Stimulated activated CD4-positive, alpha-beta T cell treated with anti-CD3 and anti-CD28 coated beads, Interleukin-15, amount 100 ng/mL, for 24 hours (primary cell): ENCODE measurements at places on chromosomes 1 and 21.

- DNase-seq, result no peak
These were observed 71.4 kb upstream of the ESRRG start for GRCh38 chr1:216794586-216794985.

DNA sequence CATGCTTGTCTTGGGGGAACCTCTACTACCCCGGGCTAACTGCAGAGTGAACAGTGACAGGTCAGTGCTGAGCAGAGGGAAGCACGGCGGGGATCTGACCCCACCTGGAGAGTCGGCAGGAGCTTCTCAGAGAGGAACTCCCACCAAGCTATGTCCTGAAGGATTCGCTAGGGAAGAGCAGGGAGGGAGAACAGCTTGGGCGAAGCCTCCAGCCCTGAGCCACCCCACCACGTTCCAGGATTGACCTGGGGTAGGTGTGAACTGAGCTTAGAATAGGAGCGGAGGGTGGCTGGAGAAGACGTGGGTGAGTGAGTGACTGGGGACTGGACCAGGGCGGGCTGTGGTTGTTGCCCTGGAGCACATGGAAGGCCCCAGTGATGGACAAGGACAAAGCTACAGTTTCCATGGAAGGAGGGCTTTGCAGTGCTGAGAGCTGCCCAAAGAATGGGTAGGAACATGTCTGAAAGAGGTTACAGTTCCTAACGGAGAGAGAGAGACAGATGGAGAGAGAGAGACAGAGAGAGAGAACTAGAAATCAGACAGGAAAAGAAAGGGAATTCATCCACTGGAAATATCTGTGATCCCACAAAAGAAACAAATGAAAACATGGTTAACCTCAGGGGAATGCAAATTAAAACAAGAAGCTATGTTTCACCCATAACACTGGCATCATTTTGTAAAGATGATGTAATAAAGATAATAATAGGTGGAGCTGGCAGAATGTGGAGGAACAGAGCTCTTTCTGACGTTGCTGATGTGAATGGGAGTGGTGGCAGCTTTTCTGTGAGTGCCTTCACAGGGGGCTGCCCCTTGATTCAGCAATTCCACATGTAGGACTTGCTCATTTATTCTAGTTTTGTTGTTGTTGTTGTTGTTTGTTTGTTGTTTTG, 17.2 kb downstream of the BSND start:
- DNase-seq, result no peak

GRCh38 chr1:192869308-192869940, 60.6 kb downstream of the RGS2 start:
- DNase-seq, result no peak

DNA sequence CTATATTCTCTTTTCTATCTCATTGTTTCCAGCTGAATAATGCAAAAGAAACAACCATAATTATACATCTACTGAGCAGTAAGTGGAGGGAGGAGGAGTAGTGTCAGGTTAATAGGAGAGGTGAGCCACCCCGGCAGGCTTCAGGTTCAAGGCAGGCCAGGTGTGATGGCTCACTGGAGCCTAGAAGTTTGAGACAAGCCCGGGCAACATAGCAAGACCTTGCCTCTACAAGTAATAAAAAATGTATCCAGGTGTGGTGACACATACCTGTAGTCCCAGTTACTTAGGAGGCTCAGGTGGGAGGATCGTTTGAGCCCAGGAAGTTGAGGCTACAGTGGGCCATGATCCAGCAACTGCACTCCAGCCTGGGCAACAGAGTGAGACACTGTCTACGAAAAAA, 1.9 kb upstream of the DIP2A start:
- DNase-seq, result no peak

- DNase-seq, result no peak
These were observed 1.7 kb downstream of the MCL1 start for GRCh38 chr1:150577557-150578271.

DNA sequence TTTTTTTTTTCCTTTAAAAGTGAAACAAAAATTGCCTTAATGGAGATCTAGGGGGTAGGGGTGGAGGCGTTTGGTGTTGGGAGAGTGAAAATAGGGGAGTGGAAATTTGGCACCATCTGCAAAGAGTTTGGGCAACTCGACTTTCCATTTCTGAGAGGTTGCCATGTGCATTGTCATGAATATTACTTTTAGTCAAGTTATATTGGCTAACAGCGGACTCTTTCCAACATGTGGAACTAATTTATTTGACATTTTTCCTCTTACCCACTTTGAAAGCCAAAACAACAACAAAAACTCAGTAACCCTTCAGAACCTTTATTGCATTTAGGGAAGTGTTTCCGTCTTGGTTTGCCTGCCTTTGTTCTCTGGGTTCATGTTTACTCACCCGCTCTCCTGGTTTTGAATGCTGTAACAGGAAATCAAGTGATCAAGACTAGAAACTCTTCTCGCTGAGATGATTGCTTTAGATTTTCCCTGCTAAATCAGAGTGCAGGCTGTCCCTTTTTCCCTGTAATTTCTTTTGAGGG, 70.4 kb downstream of the CACHD1 start:
- DNase-seq, result no peak

GRCh38 chr1:85617633-85618100, 37.1 kb downstream of the CCN1 start:
- no peak for DNase-seq

GRCh38 chr1:39631361-39632322, 7.8 kb downstream of the HEYL start:
- DNase-seq, result peak; percentile 12

DNA sequence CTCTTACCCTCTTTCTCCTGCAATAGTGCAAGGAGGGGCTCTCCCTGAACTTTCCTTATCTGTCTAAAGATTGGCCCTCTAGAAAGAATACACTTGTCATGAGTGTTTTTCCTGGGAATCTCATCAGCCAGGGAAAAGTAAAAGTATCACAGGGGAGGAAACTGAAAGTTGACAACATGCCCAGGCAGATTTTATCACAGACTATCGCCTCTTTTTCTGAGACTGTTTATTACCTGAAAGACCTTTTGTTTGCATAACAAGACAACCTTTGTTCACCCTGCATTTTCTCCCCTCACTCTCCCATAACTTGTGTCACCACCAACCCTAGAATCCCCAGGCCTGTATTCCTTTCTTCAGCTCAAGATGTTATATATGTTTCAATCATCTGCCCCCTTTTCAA, 794.7 kb upstream of the ADAMTS5 start:
- DNase-seq, result no peak

DNA sequence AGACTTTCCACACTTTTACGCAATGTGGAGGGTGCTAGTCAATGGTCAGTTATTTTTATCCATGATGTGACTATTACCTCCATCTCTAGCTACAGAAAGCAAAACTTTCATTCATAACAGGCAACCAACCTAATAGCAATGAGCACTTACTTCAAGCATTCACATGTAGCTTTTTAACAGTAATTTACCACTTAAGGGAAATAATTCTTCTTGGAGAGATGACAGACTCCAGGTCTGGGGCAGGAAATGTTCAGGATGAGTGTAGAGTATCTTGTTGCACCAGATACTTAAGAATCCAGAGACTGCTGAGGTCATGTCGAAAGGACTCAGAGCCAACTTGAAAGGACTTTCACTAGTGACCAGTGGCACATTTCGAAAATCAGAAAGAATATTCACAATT, 347.6 kb downstream of the CHRM3 start:
- DNase-seq, result no peak

GRCh38 chr1:226485192-226485591, 63.4 kb upstream of the STUM start:
- DNase-seq, result no peak

- DNase-seq, result no peak
These were observed 9.3 kb upstream of the IL19 start for GRCh38 chr1:206761159-206761768.

GRCh38 chr1:205934788-205935187, 8.5 kb downstream of the SLC26A9 start:
- no peak for DNase-seq

DNA sequence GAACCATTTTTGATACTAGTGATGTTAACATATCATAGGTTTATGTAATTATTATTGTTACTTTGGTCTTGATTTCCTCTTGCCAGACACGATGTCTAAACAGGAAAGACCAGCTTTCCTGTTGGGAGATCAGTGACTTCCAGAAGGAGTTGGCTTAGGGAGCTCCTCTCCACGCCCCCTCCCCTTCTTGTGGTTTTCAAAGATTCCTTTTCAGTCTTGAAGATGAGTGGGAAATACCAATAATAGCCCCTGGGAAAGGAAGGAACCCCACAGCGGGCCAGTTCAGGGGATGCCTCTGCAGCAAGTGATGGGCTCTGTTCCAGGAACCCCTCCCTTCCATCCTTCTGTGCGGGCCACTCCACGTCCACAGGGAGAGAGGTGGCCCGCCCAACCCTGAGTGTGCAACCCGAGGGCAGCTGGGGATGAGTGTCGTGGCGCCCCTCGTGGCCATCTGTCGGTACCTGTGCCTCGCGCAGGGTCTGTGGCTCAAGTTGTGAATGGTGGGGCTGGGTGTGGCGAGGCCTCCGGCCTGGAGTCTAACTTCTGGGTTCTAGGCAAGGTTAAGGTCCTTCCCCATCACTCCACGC, 65.7 kb downstream of the TLR5 start:
- no peak for DNase-seq
